ENCODE measurements at places on chromosomes 16 and 17. TPM values are rescaled to one million over a fixed set of nuclear protein-coding genes. Genes with fewer than 3 reads are reported as not detected.
A peak's percentile ranks its signal among the peaks of the same experiment; 100 is the strongest.

GRCh38 chr17:28545141-28545503 lies 7.3 kb downstream of the UNC119 start:
- DNase-seq: no peak

DNA sequence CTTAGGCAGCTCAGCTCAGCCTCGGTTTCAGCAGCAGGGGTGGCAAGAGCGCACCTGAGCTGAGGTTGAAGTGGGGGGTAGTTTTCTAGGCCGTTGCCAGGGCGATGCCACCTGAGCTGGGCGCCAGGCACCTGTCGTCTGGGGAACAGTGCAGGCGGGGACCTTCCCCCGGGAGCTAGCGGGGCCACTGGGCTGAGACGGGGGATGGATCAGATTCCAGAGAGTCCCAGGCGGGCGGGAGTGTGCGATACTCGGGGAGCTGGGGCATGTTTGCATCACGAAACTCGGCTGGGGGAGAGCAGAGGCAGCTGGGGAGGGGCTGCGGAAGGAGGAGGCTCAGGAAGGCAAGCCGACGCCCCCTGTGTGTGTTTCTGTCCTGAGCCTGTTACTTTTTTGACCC lies 477 bp upstream of the CLDN9 start:
- no peak for DNase-seq

- DNase-seq: no peak
These were observed 6.8 kb upstream of the WBP2 start for GRCh38 chr17:75861927-75862317.

- peak; percentile 72 for DNase-seq
These were observed 24.9 kb downstream of the ACTG1 start for GRCh38 chr17:81487487-81488275.

- DNase-seq: no peak
These were observed 293.8 kb upstream of the AXIN2 start for GRCh38 chr17:65855245-65855644.

- DNase-seq: no peak
These were observed 78.3 kb upstream of the ASIC2 start for GRCh38 chr17:33371377-33371776.

Gene NDRG4
- 13.3 TPM for total RNA-seq

Gene SULT1A1
- 14.2 TPM for total RNA-seq

Gene SLFN12L
- not detected for total RNA-seq

Measured in NCI-H460 (cell line).